ENCODE measurements at places on chromosomes 7 and 10.

DNA sequence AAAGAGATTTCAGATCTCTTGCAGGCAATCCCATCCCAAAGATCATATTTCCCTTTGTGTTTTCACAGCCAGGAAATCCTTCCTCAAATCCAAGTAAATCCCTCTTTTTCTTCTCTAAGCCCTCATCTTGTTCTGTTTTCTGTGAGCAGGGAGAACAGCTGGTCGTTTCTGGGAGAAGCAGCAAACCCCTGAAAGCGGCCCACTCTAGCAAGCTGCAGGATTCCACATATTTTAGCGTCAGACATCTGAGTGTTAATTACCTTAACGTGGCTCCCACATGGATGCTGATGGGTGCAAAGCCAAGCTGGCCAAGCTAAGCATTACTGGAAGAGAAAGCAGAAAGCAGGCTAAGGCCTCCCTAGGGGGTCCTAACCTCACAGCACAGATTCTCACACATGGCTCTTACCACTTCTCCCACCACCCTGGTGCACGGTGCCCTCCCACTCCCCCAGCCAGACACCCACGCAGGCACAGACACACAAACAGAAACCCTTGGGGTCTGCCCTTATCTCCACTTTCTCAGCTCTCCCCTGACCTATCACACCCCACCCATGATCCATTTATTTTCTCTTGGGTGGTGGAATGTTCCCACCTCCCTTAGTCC is 551.0 kb upstream of the AUTS2 start:
- DNase-seq, result no peak

- DNase-seq, result no peak
These were observed 257.1 kb downstream of the CDK14 start for GRCh38 chr7:90853205-90853604.

DNA sequence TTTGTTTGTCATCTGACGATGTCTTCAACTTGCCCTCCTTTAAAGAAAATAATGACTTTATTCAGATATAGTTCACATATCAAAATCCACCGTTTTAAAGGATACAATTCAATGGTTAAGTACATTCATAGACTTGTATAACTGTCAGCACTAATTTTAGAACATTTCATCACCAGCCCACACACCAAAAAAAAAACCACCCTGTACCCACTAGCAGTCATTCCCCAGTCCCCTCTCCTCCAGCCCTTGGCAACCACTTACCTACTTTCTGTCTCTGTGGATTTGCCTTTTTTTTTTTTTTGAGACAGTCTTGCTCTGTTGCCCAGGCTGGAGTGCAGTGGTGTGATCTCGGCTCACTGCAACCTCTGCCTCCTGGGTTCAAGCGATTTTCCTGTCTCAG is 5.3 kb upstream of the HILPDA start:
- peak; percentile 52 for DNase-seq

GRCh38 chr7:134787720-134788119 is 8.3 kb downstream of the CALD1 start:
- DNase-seq, result peak; percentile 41

DNA sequence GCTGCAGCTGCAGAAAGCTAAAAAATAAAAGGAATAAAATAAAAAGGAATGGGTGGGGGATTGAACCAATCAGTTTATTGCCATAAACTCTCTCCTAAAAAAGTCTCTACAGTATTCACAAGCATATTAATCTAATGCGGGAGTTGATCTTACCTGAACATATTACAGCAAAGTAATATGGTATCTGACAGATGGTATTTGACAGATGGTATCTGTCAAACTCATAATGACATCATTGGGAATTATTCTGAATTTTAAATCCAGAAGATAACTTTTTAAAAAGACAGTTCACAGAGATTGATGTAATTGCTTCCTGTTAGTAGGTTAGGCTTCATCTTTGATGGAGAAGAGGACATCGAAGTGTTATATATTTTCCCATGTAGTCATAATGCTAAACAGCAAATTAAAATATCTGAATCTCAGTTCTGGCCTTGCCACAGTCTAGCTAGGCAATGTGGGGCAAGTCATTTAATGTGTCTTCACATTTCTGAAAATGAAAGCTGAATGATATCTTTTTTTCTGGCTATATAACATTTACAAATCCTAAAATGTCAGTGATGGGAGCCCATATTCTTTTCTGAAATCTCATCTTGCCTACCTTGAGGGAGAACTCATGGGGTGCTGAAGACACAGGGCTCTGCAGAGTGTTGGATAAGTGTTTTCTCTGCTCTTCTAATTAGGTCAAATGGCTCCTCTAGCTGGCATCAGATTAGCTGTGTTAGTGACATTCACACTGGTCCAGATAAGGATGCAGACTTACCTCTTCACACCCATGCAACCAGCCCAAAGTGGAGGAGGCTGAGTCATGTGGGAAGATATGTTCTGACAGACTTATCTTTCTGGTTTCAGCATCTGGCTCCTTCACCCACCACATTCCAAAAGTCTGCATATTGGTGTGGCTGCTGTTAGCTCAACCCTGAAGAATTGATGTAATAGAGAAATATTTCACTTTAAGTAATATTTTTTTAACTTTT is 2.1 kb upstream of the LIPM start:
- DNase-seq, result peak; percentile 56

All from cardiac fibroblast (primary cell).